ENCODE measurements at places on chromosomes 11 and 22. TPM values are rescaled to one million over a fixed set of nuclear protein-coding genes. Genes with fewer than 3 reads are reported as not detected.

DTX4 gene
- 0.18 TPM for total RNA-seq

EMID1 gene
- total RNA-seq, result not detected

MS4A6E gene
- not detected for total RNA-seq

NRIP3 gene
- 12.0 TPM for total RNA-seq

TPBGL gene
- total RNA-seq, result not detected

PNPLA3 gene
- 0.85 TPM for total RNA-seq

DBX1 gene
- total RNA-seq, result not detected

PTPN5 gene
- not detected for total RNA-seq

CRYBB1 gene
- not detected for total RNA-seq

SLC22A6 gene
- total RNA-seq, result not detected

RBMXL2 gene
- total RNA-seq, result 0.18 TPM

PDGFD gene
- 6.0 TPM for total RNA-seq

RHOG gene
- total RNA-seq, result 15.6 TPM

KCNJ1 gene
- not detected for total RNA-seq

FGF4 gene
- not detected for total RNA-seq

OR2AG2 gene
- 0.09 TPM for total RNA-seq

CCDC116 gene
- total RNA-seq, result 0.09 TPM

FGF3 gene
- not detected for total RNA-seq

SC5D gene
- 20.6 TPM for total RNA-seq

SHISA8 gene
- not detected for total RNA-seq

FREY1 gene
- 0.75 TPM for total RNA-seq

SMTNL1 gene
- not detected for total RNA-seq

SCUBE2 gene
- 1.2 TPM for total RNA-seq

CD82 gene
- total RNA-seq, result 27.2 TPM

CNGA4 gene
- total RNA-seq, result not detected

GPHA2 gene
- not detected for total RNA-seq

GAB4 gene
- under 0.01 TPM for total RNA-seq

OR52I2 gene
- not detected for total RNA-seq

IGLL5 gene
- total RNA-seq, result not detected

TNNI2 gene
- total RNA-seq, result not detected

PAX6 gene
- not detected for total RNA-seq

FAM181B gene
- not detected for total RNA-seq

PTGDR2 gene
- total RNA-seq, result not detected

DRD4 gene
- not detected for total RNA-seq

APOBEC3B gene
- total RNA-seq, result 0.38 TPM

KRTAP5-1 gene
- total RNA-seq, result not detected

LMF2 gene
- 19.3 TPM for total RNA-seq

FIBIN gene
- total RNA-seq, result not detected

HBB gene
- not detected for total RNA-seq

RAB3IL1 gene
- total RNA-seq, result 0.45 TPM

ARHGAP8 gene
- not detected for total RNA-seq

ALG12 gene
- 11.0 TPM for total RNA-seq

HPX gene
- total RNA-seq, result 0.28 TPM

SDHAF2 gene
- 41.4 TPM for total RNA-seq

OR51B4 gene
- not detected for total RNA-seq

OR52E8 gene
- total RNA-seq, result not detected

PDGFB gene
- total RNA-seq, result 95.6 TPM

NPAS4 gene
- not detected for total RNA-seq

GALNT18 gene
- total RNA-seq, result 3.0 TPM

NECTIN1 gene
- 10.5 TPM for total RNA-seq

SLC22A12 gene
- not detected for total RNA-seq

DRD2 gene
- total RNA-seq, result not detected
